HepG2 (cell line): ENCODE measurements at places on chromosomes 5 and 9. TPM values are rescaled to one million over a fixed set of nuclear protein-coding genes. Genes with fewer than 3 reads are reported as not detected.
A peak's percentile ranks its signal among the peaks of the same experiment; 100 is the strongest.

The MAP3K1 gene
- 30.3 and 44.1 TPM in 2 replicates for total RNA-seq

The HK3 gene
- not detected in 2 replicates for total RNA-seq

DNA sequence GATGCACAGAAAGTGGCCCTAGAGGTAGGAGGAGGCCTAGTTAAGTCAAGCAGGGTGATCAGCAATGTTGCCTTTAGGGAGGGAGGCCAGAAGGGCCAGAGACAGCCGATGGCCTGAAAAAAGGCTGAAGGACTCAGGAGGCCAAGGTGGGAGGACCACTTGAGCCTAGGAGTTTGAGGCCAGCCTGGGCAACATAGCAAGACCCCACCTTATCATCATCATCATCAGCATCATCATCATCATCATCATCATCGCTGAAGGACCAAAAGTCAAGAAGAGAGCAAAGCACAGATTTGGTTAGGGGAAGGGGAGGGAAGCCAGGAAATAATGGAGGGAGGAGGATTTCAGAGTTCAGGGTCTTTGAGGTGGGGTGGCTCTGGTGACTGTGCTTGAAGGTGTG is 74.3 kb downstream of the RALGPS1 start:
- DNase-seq: no peak

DNA sequence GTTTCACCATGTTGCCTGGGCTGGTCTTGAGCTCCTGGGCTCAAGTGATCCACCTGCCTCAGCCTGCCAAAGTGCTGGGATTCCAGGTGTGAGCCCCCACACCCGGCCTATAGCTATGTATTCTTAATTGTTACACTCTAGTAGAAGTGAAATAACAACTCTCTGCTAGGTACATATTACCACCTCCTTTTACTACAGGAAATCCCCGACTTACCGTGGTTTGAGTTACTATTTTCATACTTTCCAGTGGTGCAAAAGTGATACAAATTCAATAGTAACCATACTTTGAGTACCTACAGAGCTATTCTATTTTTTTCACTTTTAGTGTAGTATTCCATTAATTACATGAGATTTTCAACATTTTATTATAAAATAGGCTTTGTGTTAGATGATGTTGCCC is 719 bp downstream of the ARL14EPL start:
- no peak for DNase-seq

GRCh38 chr5:165624166-165624946 is 2118.9 kb downstream of the MAT2B start:
- DNase-seq: no peak

DNA sequence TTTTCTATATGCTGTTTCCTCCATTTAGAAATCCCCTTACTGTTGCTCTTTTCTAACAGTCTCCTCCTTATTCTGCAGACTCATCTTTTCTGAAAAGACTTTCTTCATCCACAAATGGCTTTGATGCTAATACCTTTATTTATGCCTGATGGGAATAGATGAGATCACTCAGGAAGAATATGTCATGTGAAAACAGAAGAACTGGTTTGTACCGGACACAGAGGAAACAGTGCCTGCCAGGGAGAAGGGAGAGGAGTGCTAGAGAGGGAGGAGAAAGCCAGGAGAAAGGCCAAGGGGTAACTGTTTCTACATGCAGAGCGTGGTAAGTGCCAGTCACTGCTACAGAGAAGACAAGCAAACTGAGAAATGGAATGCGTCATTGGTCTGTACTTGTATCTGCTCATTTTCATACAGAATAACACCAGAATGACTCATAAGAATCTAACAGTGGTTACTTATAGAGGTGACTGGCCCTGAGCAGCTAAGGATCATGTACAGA is 45.9 kb upstream of the PJA2 start:
- peak; percentile 11 for DNase-seq

DNA sequence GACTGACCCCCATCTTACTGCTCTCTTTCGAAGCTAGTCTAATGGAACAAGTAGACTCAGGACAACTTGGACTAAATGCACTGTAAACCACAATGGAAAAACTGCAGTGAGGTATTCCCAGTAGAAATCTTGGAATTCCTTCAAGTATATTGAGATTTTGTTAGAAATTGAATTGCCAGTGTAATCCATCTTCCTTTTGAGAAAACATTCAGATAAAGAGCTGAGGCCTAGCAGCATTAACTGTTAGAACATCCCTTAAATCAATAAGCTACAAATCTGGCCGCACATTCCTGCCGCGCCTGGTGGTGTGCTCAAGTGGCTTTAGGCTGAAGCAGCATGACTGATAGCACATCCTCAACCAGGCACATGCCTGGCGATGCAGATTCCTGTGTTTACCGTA is 29.3 kb downstream of the PPIC start:
- no peak for DNase-seq

- DNase-seq: no peak
These were observed 457.3 kb downstream of the DMAC1 start for GRCh38 chr9:7342229-7342628.

- DNase-seq: no peak
These were observed 42.4 kb downstream of the PAX5 start for GRCh38 chr9:36991516-36992134.

DNA sequence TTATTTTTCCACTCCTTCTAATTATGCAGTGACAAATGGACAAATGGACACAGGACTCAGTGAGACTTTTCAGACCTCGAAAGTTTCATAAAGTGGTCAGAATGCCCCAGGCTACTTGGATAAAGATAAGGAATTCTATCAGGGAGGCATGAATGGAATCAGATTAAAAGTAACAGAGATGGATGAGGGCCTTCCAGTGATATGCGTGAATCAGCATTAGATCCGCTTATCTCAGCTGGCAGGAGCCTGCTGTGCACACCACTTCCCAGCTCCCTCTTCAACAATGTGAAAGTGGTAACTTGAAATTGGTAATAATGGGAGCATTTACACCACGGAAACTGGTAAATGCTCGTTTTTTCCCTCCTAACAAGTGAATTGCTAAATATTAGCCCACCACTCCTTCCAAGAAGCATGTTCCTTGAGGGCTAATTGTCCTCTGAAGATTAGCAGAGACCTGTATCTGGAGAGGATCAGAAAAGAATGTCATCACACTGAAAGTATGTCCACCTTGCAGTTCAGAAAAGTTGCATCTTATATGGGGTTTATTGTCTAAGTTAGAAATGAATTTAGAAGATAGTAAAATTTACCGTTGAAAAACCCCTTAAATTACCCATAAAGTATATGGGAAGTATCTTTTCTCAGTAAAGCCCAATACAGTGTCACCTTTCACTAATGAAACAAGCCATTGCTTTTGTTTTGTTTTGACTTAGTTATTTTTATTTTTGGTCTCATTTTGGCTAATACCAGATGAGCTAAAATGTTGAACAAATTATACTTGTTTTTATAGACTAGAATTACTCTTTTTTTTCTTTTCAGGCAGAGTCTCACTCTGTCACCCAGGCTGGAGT is 125.3 kb downstream of the DPYSL3 start:
- no peak for DNase-seq

The NXNL2 gene
- not detected in 2 replicates for total RNA-seq

DNA sequence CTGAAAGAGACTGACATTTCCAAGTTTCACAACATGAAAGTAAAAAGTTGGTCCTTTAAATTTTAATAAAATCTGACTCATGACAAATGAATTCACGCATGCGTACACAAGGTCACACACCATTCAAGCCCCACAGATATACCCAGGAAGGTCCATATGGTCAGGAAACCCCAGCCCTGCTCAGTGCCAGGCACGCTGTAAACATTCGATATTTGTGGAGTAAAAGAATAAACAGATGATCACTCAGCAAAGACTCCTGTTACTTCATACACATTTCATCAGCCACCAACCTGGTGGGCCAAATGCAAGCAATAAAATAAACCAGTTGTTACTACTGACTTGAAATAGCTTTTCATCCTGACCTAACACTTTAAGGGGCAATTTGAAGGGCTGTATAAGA is 158.0 kb upstream of the RETREG1 start:
- DNase-seq: peak; percentile 59

The IRX2 gene
- total RNA-seq: not detected in 2 replicates

DNA sequence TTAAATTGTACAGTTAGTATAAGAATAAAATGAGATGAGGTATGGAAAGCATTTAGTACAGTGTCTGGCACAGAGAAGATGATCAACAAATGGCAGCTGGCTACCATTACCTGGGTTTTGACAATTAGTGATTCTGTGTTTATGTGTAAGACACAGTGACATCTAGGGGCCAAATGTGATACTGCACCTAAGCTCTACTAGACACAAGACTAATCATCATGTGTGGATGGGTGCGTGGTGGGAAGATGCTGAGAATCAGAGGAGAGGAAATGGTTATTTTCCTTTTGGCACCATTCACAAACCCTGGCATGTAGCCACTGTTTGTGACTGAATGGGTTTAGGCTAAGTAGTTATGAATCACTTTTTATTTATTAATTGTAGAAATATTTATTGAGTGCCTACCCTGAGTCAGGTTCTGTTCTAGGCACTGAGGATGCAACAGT is 109.8 kb upstream of the TBC1D2 start:
- peak; percentile 9 for DNase-seq

GRCh38 chr9:136310273-136311030 is 6.6 kb upstream of the CCDC187 start:
- DNase-seq: no peak

- no peak for DNase-seq
These were observed 303.3 kb downstream of the DOCK8 start for GRCh38 chr9:517993-518392.

- no peak for DNase-seq
These were observed 143.7 kb upstream of the SLC30A5 start for GRCh38 chr5:68950125-68950524.

GRCh38 chr9:133835262-133835901 is 97.2 kb upstream of the SARDH start:
- no peak for DNase-seq

The IL5 gene
- total RNA-seq: not detected in 2 replicates

The LECT2 gene
- not detected in 2 replicates for total RNA-seq

DNA sequence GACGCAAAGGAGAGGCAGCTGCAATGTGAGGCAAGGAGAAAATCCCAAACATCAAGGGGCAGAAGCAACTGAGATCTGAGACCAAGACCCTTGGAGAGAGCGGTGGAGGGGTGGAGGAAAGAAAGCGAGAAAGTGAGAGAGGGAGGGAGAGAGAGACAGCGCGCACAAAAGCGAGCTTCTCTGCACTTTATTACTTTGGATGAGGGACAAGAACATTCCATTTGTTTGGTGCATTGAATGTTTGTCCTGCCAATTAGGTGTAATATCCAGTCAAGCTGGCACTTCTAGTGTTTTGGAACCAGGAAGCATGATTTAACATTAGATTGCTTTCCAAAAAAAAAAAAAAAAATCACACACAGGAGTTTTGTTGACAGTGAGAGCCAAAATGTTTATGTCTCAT is 1.4 kb downstream of the CAST start:
- no peak for DNase-seq

The PCDHGA3 gene
- not detected in 2 replicates for total RNA-seq

DNA sequence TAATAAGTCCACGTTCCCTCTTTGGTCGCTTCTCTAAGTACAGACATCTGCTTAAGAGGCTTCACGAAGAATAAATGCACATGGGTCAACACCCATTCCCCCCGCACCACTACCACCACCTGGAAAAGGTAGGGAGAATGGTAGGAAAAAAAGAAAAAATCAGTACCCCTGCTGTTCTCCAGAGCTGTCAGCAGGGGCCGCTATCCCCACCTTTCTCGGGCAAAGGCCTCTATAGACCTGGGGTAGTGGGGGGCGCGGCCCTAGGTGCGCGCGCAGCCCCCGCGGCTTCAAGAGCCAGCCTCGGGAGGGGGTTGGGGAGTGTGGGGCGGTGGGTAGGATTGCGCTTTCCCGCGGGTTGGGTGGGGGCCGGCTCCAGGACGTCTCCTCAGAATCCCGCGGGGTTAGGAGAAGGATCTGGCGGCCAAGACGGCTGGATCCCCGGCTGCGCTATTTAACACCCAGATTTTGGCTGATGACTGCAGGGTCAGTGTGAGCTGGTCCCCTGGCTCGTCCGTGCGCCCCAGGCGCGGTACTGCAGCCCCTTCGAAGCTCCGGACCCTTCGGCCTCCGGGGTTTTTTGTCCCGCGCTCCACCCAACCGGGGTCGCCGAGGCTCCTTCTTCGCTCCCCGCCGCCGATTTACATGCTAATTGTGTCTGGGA is 1.6 kb upstream of the SEMA6A start:
- DNase-seq: peak; percentile 24

DNA sequence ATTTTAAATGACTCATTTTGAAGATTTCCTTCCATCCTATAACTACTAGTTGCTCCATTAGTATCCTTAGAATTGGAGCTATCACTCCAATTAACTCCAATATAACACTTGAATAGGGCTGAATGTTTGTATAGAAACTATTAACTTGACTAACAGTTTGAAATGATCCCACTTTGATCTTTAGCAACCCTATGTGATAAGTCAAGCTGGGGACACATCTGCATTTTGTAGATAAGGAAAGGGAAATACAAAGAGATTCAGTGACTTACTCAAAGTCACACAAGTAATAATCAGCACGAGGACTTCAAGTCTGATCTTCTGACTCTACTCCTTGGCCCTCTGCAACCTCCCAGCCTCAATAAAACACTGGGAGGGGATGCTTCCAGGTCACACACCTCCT is 101.1 kb downstream of the TMEM215 start:
- no peak for DNase-seq

DNA sequence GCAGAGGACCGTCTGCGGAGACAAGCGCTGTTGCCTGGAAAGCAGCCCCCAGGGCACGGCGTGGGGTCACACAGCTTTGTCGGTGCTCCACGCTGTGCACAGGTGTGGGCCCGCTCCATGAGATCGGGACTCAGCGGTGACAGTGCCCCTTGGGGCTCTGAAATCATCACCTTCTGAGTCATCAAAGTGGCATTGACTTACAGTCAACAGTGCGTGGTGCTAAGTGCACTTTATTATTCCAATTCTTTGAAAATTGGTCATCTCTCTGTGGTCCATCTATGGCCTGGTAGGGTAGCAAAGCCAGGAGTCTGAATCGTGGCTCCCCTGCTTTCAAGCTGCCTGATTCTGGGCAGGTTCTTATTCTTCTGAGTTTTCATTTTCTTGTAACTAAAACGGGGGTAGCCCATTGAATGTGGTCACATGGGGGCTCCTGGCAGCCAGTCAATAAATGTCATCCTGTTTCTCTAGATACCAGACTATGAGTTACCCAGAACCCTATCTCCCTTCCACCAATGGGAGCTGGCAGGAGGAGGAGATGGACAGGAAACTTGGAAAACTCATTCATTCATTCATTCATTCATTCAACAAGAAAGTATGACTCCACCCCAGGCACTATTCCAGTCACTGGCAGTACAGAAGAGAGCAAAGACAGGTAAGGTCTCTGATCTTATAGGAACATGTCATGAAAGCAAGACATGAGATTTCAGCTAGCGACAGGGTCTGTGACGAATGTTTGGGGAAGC is 20.3 kb upstream of the UNC5A start:
- DNase-seq: no peak
